T-cell (primary cell): ENCODE measurements at places on chromosomes 4 and X. TPM values are rescaled to one million over a fixed set of nuclear protein-coding genes. Genes with fewer than 3 reads are reported as not detected.
A peak's percentile ranks its signal among the peaks of the same experiment; 100 is the strongest.

- no peak overlapping the region for H3K27ac ChIP-seq
- DNase-seq, result no peak
- no peaks in the 10 kb centered on the region for H3K27me3 ChIP-seq
- no peak overlapping the region for H3K4me3 ChIP-seq
- H3K4me1 ChIP-seq, result no peaks in the 10 kb centered on the region
- H3K36me3 ChIP-seq, result no peaks in the 10 kb centered on the region
Observed at GRCh38 chr4:53189011-53189410, 176.8 kb downstream of the SCFD2 start.

The ETDB gene
- total RNA-seq, result not detected

The SLC25A6 gene
- 334 TPM for total RNA-seq

DNA sequence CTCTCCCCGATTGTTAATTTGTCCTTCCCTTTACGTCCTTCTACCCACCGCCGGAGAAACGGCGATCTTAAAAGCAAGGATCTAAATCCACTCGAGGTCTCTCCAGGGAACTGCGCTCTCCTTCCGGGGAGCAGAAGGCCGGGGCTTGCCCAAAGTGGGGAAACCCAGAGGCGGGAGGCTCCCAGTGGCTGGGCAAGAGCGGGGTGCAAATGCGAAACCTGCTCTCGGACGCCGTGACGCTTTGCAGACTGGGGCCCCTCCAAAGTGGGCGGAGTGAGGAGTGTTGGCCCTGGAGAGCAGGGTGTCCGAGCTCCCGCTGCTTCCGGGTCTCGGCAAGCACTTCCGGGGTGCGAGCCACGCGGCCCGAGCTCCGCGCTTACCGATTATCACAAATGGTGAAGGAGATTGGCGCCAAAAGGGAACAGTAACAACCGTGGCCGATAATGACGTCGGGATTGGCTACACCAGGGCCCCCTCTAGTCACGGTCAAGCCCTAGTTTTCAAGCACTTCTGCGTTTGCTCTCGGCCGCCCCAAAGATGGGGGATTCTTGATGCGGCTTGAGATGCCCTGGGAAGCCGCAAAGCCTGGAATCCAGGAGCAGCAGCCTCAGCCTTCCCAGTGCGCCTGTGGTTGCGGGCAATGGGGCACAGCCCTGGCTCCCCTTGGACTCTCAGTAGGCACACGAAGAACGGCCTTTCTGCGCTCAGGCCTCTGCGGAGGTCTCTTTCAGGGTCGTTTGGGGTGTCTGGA lies 29.0 kb downstream of the HAND2 start:
- H3K27ac ChIP-seq, result no peak overlapping the region
- H3K36me3 ChIP-seq, result no peaks in the 10 kb centered on the region
- peak overlapping the region; percentile 31 for H3K4me3 ChIP-seq
- H3K27me3 ChIP-seq, result peaks cover 65% of the 10 kb centered on the region

GRCh38 chrX:1327651-1328304 lies 8.8 kb upstream of the IL3RA start:
- H3K27ac ChIP-seq, result no peak overlapping the region
- no peak for DNase-seq
- no peak overlapping the region for H3K4me3 ChIP-seq
- peaks cover 24% of the 10 kb centered on the region for H3K27me3 ChIP-seq
